ENCODE measurements at places on chromosomes 5 and 9.

DNA sequence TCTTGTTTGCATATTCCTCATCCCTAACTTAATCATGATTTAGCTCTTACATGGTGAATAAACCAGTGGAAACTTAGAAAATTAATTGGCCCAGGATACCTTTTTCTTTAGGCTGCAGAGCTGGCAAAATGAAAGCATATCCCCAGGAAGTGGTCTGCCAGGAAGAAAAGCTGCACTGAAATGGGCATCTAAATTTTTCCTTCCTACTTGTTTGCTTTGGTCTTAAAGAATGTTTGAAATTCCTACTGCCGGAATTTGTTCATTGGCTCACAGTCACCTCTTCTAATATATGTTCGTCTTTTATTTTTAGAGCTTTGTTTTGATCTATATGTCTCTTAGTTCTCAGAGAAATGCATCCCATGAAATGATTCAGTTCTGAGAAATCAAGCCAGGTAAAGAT lies 113.2 kb upstream of the ELL2 start:
- no peak for DNase-seq

DNA sequence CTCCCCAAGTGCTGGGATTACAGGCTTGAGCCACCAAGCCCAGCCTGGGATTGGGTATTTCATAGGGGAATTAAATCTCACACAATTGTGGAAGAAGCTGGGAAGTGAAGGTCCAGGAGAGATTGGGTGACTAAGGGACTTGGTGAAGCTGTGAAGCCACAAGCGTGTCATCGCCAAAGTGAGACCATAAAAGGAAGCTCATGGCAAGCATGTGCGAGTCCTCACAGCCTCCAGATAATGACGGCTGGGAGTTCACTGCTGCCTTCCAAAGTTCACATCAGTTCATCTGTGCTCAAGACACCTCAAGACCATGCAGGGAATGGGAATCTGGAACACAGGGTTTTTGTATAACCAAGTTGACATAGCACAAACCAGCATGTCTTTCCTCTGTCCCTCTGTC lies 210.6 kb downstream of the MARCHF11 start:
- DNase-seq = no peak

DNA sequence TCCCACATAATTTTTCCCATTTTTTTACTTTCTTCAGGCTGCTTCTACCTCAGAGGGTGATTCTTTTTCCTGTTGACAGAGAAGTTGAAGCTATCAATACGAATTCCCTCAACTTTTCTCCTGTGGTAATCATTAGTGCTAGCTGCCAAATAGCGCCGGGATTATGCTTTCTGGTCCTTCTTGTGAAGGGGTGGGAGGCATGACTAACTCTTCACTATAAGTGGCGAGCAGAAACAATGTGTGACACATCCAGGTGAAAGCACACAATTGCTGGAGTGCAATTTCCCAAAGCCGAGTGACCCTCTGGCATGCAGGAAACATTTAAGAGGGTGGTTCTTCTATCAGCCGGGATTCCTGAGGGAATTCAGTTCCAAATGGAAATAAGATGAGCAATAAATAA lies 56.0 kb downstream of the TRPC7 start:
- no peak for DNase-seq

DNA sequence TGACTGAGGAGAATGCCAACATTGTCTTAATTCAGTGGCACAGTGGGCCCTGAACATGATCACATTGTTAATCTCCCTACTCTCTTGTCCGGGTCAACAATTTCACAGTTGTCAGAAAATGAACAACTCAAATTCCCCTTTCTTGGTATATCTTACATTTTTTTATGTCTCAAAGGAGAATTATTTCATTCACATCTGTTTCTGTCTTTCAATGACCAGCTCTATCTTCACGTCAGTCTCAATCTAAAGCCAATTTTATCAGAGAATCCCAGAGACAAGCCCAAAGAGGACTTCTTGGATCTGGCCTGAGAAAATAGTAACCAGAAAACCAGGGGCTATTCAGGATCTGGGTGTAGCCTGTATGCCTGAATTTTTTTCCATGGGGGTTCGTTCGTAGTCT lies 477.5 kb downstream of the PDE4D start:
- no peak for DNase-seq

GRCh38 chr5:136104306-136104965 lies 28.2 kb upstream of the SMAD5 start:
- no peak for DNase-seq

DNA sequence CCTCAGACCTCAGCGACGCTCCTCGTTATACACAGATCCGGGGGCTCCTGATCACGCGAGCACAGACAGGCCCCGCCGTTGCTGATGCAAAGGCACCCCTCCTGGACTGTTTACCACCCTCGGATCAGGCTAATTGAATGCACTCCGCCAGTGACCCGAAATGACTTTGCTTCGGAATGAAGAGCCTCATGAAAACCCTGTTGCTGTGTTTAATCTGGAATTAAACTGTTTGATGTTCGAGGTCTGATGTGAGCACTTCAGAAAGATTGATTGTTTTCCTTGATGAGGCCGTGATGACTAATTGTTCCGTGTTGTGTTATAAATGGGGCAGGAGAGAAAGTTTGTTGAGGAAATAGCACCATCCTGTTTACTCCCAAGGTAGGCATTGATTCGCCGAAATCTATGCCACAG lies 190.5 kb upstream of the PPP1R26 start:
- DNase-seq = no peak

DNA sequence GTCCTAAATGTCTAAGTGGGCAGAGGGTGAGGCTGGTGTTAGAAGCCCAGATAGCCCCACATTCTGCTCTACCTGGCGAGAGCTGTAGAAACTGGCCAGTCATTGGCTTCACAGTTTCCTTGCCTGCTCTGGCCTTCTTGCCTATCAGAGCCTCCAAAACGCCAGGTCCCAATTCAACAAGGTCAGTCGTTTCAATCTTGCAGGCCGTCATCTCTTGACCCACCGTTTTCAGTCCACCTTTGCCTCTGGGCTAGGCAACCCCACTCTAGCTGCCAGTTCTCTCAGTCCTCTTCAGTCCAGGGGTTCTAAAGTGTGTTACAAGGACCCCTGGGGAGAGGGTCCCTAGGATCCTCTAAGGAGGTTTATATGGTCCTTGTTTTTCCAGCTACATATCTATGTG lies 20.0 kb upstream of the TIFAB start:
- DNase-seq = no peak

DNA sequence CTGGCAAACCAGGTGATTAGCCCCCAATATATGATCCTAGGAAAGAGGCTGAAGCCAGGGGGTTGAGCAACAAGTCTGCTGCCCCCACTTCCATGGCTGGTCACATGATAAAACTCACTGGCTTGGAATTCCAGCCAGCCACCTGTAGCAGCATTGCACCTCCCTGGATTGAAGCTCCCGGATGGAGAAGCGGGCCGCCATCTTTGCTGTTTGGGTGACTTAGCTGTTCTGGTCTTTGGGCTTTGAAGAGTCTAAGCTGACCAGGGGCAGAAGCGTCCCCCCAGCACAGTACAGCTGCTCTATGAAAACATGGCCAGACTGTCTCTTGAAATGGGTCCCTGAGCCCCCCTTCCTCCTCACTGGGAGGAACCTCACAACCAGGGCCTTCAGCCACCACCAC lies 610.2 kb downstream of the ANXA1 start:
- DNase-seq = no peak

DNA sequence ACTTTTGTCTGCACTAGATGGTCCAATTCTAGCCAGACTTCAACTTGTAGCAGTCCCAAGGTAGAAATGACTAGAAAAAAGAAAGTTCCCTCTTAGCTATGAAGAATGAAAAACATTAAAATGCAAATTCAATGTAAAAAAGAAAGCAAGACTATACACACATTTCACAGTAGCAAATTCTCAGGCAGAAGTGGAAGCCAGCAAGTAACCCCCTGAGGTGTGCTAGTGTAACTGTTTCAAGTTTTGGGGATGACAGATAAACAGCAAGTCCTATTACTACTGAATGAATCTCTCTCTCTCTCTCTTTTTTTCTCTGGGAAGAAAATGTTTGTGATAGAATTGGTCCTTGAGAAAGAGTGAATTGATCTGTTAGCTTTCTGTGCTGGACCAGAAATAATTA lies 185.6 kb downstream of the EFNA5 start:
- no peak for DNase-seq

- DNase-seq = peak; percentile 93
These were observed 467 bp upstream of the VLDLR start for GRCh38 chr9:2620919-2621721.

- no peak for DNase-seq
These were observed 53.1 kb downstream of the NDUFS4 start for GRCh38 chr5:53613536-53613935.

GRCh38 chr9:13567833-13568232 lies 288.3 kb upstream of the MPDZ start:
- no peak for DNase-seq

DNA sequence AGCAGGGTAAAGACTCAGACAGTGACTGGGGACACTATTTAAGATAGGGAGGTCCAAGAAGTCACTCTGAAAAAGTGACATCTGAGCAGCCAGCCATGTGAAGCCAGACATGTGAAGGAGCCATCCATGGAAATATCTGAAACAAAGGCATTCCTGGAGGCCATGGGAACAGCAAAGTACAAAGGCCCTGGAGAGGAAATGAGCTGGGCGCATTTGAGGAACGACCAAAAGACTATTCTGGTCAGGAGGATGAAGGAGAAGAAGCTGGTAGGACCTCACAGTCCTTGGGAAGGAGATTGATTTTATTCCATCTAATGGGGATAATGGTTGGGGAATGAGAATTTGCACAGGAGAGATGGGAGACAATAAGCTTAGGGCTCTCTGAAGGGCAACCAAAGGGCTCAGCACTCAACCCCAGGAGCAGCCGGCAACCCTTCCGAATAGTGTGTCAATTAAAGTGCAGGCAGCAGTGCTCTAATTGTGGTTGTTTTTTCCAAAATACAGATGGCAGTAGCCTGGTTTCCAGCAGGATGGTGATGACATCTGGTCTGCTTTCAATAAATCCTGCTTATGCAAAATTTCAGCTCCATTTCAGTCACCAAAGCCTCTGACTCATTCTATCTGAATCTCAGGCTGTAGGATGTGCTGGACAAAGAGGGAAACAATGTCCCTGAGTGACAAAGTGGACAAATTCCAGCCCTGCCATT lies 26.7 kb downstream of the FOXI1 start:
- DNase-seq = no peak

- DNase-seq = peak; percentile 81
These were observed 101.7 kb downstream of the GDNF start for GRCh38 chr5:37738057-37738691.

DNA sequence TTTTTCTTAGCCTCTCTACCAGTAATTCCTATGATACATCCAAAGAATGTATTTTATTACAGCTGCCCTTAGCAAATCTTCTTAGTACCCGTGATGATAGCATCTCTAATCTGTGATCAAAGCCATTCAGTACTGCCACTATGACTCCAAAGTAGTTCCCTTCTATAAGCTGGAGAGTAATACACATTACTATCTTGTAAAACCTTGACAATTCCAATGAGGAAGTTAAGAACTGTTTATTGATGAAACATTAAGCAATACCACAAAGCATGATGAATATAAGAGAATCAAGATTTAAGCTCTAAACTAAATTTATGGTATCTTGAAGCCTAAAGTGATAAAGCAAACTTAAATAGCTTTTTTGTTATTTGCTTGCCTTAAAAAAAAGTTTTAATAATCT lies 86.1 kb downstream of the SMIM23 start:
- DNase-seq = no peak

DNA sequence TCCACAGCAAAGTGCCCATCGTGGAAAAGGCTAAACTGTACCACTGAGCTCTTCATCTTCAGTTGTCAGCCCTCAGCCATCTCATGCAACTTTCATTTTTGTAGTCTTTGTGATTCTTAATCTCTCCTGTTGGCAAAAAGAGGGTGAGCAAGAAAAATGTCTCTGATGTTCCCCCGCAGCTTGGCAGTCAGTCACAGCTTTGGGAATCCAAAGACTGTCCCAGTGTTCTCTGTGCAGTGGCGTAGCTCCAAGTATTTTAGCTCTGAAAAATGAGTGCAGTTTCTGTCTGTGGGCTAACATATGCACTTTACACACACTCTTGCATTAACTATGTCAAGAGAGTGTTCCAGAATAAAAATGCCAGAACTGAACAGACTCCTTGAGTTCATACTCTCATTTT lies 372.2 kb downstream of the TMEM232 start:
- DNase-seq = peak; percentile 65

GRCh38 chr5:14410068-14410393 lies 171.6 kb upstream of the OTULINL start:
- no peak for DNase-seq

GRCh38 chr9:38263532-38263931 lies 129.0 kb upstream of the ALDH1B1 start:
- DNase-seq = peak; percentile 10

- DNase-seq = peak; percentile 16
These were observed 12.9 kb downstream of the OR2V2 start for GRCh38 chr5:181160152-181160754.

DNA sequence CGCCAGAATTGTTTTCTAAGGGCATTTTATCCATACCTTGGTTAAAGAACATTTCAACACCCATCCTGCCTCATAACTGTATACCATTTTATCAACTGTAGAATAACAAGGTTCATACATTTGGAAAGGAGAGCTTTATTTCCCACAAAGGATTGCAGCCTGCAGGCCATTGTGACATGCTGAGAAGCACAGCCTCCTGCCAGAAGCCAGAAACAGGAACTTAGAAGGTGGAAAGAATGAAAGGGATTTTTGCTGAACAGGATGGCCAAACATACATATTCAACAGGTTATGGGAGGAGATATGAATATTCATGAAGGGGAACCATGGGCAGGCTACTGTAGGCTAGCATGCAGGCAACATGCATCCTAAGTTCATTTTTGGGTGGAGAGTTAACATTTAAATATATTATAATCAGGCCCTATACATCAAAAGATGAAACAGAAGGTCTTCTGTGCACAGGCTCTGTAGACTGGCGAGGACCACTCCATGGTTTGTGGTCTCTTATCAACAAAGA lies 59.9 kb upstream of the DIRAS2 start:
- no peak for DNase-seq

DNA sequence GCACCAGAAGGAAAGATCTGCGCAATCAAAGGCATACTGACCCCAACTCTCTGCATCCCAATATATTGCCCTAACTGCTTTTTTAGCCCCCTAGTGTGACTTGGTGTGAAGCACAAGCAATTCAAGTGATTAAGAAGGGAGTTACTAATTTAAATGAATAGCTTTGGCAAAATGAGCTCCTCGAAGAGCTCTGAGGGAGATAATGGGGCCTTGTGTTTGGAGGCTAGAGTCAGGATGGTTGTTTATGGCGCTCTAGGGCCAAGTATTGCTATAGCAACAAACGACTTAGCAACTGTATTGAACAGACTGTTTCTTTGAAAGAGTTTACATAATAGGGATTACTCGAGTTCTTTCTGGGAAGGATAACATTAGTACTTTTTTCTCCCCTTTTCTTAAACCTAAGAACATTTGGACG lies 11.5 kb upstream of the C5orf58 start:
- no peak for DNase-seq

- DNase-seq = no peak
These were observed 73.0 kb upstream of the SPOCK1 start for GRCh38 chr5:137572042-137572695.

DNA sequence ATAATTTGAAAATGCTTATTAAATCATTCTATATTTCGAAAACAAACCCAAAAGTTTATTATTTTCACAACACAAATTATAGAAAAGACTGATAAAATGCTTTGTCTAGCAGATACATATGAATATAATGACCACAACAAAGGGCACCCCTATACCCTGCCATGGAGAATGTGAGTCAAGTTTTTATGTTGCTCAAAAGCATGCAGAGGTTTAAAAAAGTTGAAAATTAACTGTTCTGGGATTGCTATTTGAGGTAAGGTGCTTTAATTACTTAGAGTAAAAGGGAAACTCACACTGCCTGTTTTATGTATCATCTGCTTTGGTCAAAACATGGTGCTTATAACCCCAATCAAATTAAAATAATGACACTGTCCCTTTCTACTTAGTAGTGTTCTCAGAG lies 41.0 kb downstream of the MLANA start:
- no peak for DNase-seq
